ENCODE measurements at places on chromosomes 16 and 17. TPM values are rescaled to one million over a fixed set of nuclear protein-coding genes. Genes with fewer than 3 reads are reported as not detected.

The ABCA10 gene
- 2.7 TPM for polyA plus RNA-seq

The PRR11 gene
- 16.5 TPM for polyA plus RNA-seq

The ANKRD40CL gene
- 0.63 TPM for polyA plus RNA-seq

The KRT16 gene
- polyA plus RNA-seq = 1.9 TPM

The RAB26 gene
- 26.8 TPM for polyA plus RNA-seq

The SLC47A1 gene
- polyA plus RNA-seq = 3.2 TPM

The JUP gene
- polyA plus RNA-seq = 44.6 TPM

The SMIM36 gene
- not detected for polyA plus RNA-seq

The RGS11 gene
- 29.5 TPM for polyA plus RNA-seq

The CACNG3 gene
- polyA plus RNA-seq = 18.3 TPM

The PIK3R6 gene
- polyA plus RNA-seq = 4.7 TPM
